NCI-H1092 (cell line): ENCODE measurements at places on chromosomes 2 and 18.

- DNase-seq, result no peak
Measured at GRCh38 chr18:1779587-1779986, 791.7 kb downstream of the METTL4 start.

GRCh38 chr18:74590671-74591070 lies 7.0 kb upstream of the ZNF407 start:
- no peak for DNase-seq

GRCh38 chr2:31244101-31244500 lies 10.1 kb downstream of the EHD3 start:
- no peak for DNase-seq

GRCh38 chr2:239470151-239470900 lies 69.5 kb upstream of the HDAC4 start:
- DNase-seq, result no peak

DNA sequence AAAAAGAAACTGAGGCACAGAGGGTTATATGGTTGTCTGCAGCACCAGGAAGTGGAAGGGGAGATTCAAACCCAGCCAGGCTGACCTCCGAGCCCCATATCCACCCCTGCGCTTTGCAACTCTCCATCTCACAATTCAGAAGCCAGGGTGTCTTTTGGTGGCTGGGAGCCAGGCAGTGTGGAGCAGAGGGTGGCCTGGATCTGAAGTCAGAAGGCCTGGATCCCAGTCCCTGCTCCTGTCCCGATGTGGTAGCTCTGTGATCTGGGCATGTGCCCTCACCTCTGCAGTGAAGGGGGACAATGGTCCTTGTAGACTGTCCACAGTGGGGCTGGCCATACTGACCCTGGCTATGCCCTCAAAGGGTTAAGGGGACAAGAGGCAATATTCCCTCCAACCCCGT lies 57.0 kb downstream of the CIB4 start:
- DNase-seq, result no peak

DNA sequence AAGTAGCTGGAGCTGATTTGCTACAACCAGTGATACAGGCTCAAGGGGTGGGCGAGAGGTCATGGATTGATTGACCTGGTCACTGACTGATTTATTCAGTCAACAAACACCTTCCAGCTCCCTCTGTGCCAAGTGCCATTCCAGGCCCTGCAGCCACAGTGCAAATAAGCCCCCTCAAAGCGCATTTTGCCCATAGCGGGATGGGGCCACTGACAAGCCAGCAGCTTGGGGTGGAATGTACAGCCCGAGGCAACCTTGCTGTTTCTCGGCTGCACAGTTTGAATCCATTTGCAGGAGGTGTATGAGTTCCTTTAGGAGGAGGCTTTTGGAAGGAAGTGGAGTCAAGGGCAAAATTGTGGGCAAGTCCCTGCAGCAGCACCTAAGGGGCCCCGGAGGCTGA lies 235.2 kb downstream of the TPGS2 start:
- no peak for DNase-seq

DNA sequence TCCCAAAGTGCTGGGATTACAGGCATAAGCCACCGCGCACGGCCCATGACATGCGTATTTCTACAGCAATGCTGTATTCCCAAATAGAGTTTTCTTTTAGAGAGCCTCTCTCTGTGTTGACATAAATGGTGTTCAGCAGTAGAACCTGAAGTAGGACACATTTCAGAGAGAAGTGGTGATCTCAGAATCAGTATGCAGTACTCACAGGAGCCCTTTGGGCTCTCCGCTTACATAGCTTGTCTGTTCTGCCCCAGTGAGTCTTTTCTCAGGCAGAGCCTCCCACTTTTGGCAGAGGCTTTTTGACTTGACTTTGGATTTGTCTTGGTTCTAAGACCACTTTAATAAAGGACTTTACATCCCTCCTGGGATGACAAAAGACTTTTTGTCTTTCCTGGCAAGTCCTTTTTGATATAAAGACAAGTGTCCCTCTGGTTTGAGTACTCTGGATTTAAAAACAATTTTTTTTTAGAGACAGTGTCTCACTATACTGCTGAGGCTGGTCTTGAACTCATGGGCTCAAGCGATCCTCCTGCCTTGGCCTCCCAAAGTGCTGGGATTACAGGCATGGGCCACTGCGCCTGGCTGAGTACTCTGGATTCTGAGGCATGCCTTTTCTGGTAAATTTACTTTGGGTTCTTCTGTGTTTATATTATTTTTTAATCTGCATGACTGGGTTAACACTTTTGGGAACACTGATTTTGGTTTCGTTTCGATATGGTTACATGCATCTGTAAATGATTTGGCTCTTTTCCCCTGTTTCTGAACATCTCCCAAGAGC lies 113.3 kb downstream of the SMAD2 start:
- no peak for DNase-seq

DNA sequence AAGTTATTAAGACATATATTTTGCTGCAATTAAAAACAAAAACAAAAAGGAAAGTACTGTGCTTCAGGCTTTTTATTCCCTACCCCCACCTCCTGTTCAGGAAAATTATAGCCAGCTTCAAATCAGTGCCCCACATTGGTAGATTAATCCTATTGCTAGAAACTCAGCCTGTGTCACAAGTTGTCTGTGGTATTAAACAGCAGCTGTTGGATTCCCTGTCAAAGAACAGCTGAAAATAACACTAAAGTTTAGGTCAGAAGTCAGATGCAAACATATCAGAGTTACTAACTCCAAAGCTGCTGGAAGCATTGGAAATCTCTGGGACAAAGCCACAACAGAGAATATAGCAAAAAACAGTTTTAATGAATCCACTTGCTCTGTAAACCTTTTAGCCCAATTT lies 818 bp upstream of the CCDC141 start:
- no peak for DNase-seq

DNA sequence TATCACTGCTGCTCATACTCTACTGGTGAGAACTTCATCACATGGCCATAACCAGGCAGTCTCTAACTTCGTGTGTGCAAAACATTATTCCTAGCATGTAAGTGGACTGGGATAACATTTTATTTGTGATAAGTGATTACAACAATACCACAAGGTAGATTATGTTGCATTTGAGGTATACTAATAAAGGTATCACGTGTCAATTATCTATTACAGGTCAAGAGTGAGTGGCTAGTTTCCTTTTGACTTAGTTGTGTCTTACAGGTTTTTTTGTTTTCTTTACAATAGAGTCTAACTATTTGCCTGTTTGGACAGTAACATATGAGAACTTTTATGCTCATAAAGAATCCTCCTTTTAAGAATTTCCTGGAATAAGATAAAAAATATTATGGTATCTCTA lies 67.2 kb upstream of the DSC1 start:
- no peak for DNase-seq

- DNase-seq, result peak; percentile 62
Measured at GRCh38 chr18:12092398-12093229, 1.0 kb upstream of the ANKRD62 start.

DNA sequence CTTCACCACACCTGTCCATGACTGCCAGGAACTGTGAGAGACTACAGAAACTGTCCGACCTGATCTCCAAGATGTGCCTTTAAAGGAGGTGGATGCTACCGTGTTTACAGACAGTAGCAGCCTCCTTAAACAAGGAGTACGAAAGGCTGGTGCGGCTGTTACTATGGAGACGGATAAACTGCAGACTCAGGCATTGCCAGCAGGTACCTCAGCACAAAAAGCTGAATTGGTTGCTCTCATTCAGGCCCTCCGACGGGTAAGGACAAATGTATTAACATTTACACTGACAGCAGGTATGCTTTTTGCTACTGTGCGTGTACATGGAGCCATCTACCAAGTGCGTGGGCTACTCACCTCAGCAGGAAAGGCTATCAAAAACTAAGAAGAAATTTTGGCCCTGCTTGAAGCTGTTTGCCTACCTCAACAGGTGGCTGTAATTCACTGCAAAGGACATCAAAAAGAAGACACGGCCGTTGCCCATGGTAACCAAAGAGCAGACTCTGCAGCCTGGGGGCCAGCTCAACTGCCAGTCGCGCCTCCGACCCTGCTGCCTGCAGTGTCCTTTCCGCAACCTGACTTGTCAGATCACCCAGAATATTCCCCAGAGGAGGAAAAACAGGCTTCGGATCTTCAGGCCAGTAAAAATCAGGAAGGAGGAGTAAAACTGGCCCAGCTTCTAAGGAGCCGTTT lies 30.9 kb downstream of the SKA1 start:
- peak; percentile 61 for DNase-seq

GRCh38 chr2:67055387-67056304 lies 341.5 kb upstream of the ETAA1 start:
- no peak for DNase-seq

- DNase-seq, result no peak
Measured at GRCh38 chr2:187429989-187430388, 18.1 kb downstream of the CALCRL start.

DNA sequence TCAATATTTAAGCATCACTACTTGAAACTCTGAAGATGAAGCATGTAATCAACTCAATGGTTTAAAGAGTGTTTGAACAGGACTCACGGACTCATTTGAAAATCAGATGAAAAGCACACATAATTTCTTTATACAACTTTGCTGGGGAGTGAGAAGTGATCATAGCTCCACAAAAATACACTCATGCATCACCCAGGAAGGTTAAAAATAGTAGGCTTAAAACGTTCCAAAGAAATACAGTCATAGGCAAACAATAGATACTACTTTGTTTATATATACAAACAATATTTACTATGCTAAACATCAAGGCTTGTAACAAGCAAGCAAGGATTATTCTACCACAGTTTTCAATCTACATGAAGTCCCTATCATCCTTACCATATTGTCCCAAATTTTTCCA lies 11.6 kb downstream of the HNRNPLL start:
- DNase-seq, result no peak

- no peak for DNase-seq
Measured at GRCh38 chr2:145558617-145559350, 1038.9 kb upstream of the ZEB2 start.

GRCh38 chr18:55439056-55439455 lies 148.9 kb downstream of the TCF4 start:
- DNase-seq, result no peak

GRCh38 chr18:73288813-73289212 lies 421.0 kb upstream of the NETO1 start:
- no peak for DNase-seq

DNA sequence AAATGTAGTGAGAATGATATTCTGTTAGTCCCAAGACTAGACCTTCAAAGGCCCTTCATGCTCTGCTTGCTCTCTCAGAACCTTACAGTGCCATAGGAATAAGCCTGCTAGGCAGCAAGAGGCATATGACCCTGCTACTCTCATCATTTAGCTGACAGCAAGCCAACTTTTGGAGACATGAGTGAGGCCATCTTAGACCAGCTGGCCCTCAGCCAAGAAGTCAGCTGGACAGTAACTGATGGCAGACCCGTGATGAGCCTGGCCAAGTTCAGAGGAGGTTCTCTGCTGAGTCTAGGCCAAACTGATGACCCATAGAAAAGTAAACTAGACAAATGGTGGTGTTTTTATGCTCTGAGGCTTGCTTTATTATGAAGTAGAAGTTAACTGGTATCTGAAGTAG lies 82.6 kb downstream of the C18orf54 start:
- DNase-seq, result no peak

GRCh38 chr2:237561221-237561620 lies 5.2 kb upstream of the PRLH start:
- no peak for DNase-seq

DNA sequence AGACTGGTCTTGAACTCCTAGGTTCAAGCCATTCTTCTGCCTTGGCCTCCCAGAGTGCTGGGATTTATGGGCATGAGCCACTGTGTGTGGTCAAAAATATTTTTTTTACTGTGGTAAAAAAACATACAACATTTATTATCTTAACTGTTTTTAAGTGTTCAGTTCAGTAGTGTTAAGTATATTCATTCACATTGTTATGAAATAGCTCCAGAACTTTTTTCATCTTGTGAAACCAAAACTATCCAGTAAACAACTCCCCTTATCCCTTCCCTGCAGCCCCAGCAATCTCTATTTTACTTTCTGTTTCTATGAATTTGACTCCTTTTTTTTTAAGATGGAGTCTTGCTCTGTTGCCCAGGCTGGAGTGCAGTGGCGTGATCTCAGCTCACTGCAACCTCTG lies 9.3 kb downstream of the RMC1 start:
- DNase-seq, result no peak

DNA sequence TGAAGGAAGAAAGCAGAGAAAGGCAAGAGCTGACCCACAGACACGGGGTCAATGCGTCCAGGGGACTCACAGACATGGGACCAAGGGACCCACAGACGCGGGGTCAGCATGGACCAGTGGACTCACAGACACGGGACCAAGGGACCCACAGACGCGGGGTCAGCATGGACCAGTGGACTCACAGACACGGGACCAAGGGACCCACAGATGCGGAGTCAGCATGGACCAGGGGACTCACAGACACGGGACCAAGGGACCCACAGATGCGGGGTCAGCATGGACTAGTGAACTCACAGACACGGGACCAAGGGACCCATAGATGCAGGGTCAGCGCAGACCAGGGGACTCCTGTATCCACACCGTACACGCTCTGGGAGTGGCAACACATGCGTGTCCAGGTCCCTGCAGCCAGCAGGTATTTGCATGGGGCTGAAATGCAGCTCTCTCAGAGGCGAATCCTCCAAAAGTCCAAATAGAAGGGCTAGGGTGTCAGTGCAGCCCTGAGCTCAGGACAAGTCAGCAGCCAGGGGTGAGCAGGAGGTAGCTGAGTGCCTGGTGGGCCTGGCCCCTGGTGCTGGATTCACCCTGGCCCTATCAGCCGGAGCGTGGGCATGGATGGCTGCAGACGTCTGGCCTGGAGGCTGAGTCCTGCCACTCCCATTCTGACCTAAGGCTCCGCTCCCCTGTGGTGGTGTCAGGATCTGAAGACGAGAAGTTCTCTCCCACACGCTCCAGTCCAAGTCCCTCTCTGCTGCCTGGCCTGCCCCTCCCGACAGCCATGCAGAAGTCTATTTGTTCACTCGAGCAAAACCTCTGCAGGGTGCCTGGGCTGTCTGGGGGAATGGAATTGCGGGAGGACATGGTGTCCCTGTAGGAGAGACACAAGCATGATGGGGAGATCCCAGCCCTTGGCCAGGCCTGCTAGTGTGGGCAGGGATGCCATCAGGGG lies 28.5 kb downstream of the TMEM18 start:
- no peak for DNase-seq

DNA sequence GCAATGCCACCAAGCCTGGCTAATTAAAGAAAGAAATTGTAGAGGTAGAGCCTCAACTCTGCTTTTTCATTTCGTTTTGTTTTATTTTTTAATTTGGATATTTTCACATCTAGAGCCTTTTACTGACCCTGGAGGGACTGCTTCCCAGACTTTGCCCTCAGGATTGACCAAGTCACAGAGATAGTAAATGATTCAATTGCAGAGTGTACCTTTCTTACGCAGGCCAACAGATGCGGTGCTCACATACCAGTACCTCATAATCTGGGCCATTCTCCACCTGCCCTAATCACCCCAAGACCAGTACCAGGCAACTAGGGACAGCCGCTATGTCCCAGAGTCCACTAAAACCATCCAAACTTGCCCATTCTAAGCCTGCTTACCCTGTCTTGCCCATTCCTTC lies 110.8 kb downstream of the DDX1 start:
- DNase-seq, result no peak

GRCh38 chr2:235793163-235793752 lies 299.4 kb downstream of the AGAP1 start:
- no peak for DNase-seq

DNA sequence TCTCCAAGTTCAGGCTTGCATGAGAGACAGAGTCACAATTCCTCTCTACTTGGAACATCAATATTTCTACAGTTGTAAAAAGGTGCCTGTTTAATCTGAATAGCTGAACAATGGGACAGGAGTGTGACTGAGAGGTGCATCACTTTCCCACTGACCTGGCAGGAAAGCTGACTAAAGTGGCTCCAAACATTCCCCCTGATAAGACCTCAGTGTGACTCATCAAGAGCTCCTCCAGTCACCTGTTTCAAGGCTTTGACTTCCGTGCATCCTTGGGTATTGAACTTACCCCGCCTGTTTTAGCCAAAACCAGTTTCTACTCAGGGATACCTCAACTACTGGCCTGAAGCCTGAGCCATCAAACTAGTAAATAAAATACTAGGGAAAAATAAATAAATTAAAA lies 453.9 kb upstream of the DDX18 start:
- no peak for DNase-seq
